ENCODE measurements at places on chromosomes 3 and 15. TPM values are rescaled to one million over a fixed set of nuclear protein-coding genes. Genes with fewer than 3 reads are reported as not detected.

The SLC7A14 gene
- total RNA-seq = not detected

The SYNM gene
- 28.6 TPM for total RNA-seq

The STAC gene
- 1.9 TPM for total RNA-seq

The MEX3B gene
- total RNA-seq = 4.0 TPM

The XCR1 gene
- total RNA-seq = not detected

The CCDC33 gene
- 7.5 TPM for total RNA-seq

The MYO5C gene
- 6.6 TPM for total RNA-seq
